Effector memory CD8-positive, alpha-beta T cell (primary cell): ENCODE measurements at places on chromosomes 2 and 18.

GRCh38 chr2:236397681-236398080, 133.5 kb upstream of the ASB18 start:
- H3K4me1 ChIP-seq = no peaks in the 10 kb centered on the region
- peaks cover 23% of the 10 kb centered on the region for H3K27me3 ChIP-seq
- no peak overlapping the region for H3K4me3 ChIP-seq

- no peaks in the 10 kb centered on the region for H3K36me3 ChIP-seq
- no peaks in the 10 kb centered on the region for H3K27me3 ChIP-seq
- no peaks in the 10 kb centered on the region for H3K4me1 ChIP-seq
- no peak overlapping the region for H3K4me3 ChIP-seq
- H3K27ac ChIP-seq = no peak overlapping the region
Observed at GRCh38 chr2:84158605-84159004, 300.5 kb downstream of the SUCLG1 start.

DNA sequence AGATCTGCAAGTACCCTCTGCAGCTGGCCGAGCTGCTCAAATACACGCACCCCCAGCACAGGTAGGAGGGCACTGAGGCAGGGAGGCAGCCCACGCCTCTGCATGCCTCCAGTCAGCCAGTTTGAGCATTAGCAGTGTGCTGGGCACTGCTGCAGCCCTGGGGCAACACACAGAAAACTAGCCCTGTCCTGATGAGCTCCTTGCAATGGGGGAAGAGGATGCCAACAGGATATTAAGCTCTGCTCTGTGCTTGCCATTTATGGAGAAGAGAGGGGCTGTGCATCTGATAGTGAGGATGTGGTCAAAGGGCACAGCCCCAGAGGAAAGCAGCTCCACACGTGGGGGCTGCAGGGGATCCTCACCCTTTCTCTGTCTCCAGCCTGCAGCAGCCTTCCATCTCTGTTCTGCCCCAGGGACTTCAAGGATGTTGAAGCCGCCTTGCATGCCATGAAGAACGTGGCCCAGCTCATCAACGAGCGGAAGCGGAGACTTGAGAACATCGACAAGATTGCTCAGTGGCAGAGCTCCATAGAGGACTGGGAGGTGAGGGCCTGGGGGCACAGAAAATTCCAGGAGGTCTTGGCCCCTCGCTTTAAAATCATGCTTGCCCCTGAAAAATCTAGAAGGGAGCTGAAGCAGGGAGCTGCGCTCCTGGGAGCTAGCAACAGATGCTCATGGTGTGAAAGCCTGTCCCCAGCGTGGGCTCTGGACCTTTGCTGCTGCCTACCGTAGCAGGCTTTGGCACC, 51.7 kb downstream of the FAM168B start:
- H3K27me3 ChIP-seq = no peaks in the 10 kb centered on the region
- peak overlapping the region; percentile 81 for H3K27ac ChIP-seq
- no peak for DNase-seq
- peak overlapping the region; percentile 93 for H3K4me3 ChIP-seq
- H3K4me1 ChIP-seq = peaks cover 26% of the 10 kb centered on the region

GRCh38 chr2:215293879-215294278, 18.0 kb upstream of the ATIC start:
- H3K27me3 ChIP-seq = peaks cover 15% of the 10 kb centered on the region
- no peak overlapping the region for H3K27ac ChIP-seq
- no peak for DNase-seq

GRCh38 chr2:23788100-23788499, 138.8 kb downstream of the ATAD2B start:
- peak overlapping the region; percentile 51 for H3K27ac ChIP-seq
- H3K4me1 ChIP-seq = peaks cover 20% of the 10 kb centered on the region
- H3K36me3 ChIP-seq = peaks cover 36% of the 10 kb centered on the region
- DNase-seq = no peak
- H3K27me3 ChIP-seq = no peaks in the 10 kb centered on the region
- no peak overlapping the region for H3K4me3 ChIP-seq

DNA sequence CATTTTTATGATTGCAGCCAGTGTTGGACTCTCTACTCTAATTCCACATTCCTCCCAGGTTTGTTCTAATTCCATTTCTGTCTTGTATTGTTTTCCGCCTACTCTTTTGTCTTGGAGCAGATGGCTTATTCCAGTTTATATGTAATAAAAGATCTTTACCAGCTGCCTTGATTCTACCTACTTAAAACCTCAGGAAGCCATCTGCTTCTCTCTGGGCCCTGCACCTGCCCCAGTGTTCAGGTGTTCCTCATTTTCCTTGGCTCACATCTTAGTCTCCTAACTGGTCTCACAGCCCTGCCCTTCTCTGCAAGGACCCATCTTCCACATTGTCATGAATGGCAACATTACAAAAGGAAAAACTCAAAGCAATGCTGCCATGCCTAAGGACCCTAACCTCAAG, 21.0 kb upstream of the IL37 start:
- no peaks in the 10 kb centered on the region for H3K27me3 ChIP-seq
- peaks cover 3% of the 10 kb centered on the region for H3K4me1 ChIP-seq
- peaks cover 2% of the 10 kb centered on the region for H3K36me3 ChIP-seq
- H3K4me3 ChIP-seq = no peak overlapping the region

- DNase-seq = no peak
- no peaks in the 10 kb centered on the region for H3K4me1 ChIP-seq
Observed at GRCh38 chr18:73688851-73689711, 458.6 kb downstream of the FBXO15 start.

- no peak for DNase-seq
- no peaks in the 10 kb centered on the region for H3K36me3 ChIP-seq
- no peak overlapping the region for H3K27ac ChIP-seq
- H3K4me3 ChIP-seq = no peak overlapping the region
- no peaks in the 10 kb centered on the region for H3K27me3 ChIP-seq
Observed at GRCh38 chr18:24954341-24954740, 397.6 kb downstream of the ZNF521 start.

- H3K4me1 ChIP-seq = no peaks in the 10 kb centered on the region
- H3K36me3 ChIP-seq = no peaks in the 10 kb centered on the region
- no peak overlapping the region for H3K27ac ChIP-seq
- DNase-seq = no peak
Observed at GRCh38 chr2:158305501-158305900, 151.1 kb downstream of the CCDC148 start.

DNA sequence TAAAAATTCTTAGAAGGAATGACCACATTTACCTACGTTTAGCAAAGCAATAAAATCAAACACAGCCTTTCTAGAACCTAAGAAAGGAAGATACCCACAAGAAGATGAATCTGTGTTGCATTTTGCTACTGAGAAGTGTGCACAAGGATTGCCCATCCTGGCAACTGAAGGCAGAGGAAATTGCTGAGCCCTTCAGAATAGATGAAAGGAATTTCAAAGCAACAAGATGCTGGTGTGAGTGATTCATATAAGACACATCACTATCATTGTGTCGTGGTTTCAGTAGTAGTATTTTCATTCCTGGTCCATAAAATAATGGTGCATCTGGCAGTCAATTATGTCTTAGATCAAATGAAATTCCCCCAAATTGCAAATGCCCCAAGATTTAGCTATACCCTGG, 48.4 kb upstream of the ANKRD44 start:
- DNase-seq = no peak
- no peak overlapping the region for H3K4me3 ChIP-seq
- no peaks in the 10 kb centered on the region for H3K27me3 ChIP-seq
- H3K4me1 ChIP-seq = peaks cover 6% of the 10 kb centered on the region
- no peaks in the 10 kb centered on the region for H3K36me3 ChIP-seq

- no peaks in the 10 kb centered on the region for H3K27me3 ChIP-seq
- H3K4me1 ChIP-seq = peaks cover 19% of the 10 kb centered on the region
- DNase-seq = no peak
- no peak overlapping the region for H3K4me3 ChIP-seq
- peaks cover 22% of the 10 kb centered on the region for H3K36me3 ChIP-seq
- H3K27ac ChIP-seq = peak overlapping the region; percentile 79
Observed at GRCh38 chr2:47058003-47058931, 96.8 kb downstream of the STPG4 start.

- H3K36me3 ChIP-seq = peaks cover 30% of the 10 kb centered on the region
- peaks cover 19% of the 10 kb centered on the region for H3K4me1 ChIP-seq
Observed at GRCh38 chr2:176096986-176097819, 2.4 kb upstream of the HOXD12 start.

GRCh38 chr2:216670266-216671080, 24.9 kb downstream of the IGFBP5 start:
- no peak overlapping the region for H3K4me3 ChIP-seq
- DNase-seq = no peak
- H3K27me3 ChIP-seq = peaks cover 76% of the 10 kb centered on the region
- peaks cover 2% of the 10 kb centered on the region for H3K36me3 ChIP-seq

DNA sequence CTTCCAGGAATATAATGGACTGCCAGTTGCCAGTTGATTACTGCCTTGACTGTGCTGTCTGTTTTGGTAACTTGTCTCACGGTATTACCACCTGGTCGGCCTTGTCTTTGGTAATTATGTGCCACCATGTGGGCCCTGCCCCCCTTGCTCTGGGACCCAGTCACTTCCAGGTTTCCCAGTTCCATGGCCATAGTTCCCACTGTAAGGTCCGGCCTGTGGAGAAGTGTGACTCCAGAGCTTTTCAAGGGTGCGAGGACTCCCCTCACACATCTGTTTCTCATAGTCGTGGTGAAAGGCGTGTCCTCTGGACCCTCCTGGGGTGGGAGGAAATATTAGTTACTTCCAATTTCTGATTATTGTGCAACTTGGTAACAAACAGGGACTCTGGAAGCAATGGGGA, 150.5 kb downstream of the SEPTIN10 start:
- no peak overlapping the region for H3K27ac ChIP-seq
- no peak overlapping the region for H3K4me3 ChIP-seq
- peaks cover 5% of the 10 kb centered on the region for H3K36me3 ChIP-seq

DNA sequence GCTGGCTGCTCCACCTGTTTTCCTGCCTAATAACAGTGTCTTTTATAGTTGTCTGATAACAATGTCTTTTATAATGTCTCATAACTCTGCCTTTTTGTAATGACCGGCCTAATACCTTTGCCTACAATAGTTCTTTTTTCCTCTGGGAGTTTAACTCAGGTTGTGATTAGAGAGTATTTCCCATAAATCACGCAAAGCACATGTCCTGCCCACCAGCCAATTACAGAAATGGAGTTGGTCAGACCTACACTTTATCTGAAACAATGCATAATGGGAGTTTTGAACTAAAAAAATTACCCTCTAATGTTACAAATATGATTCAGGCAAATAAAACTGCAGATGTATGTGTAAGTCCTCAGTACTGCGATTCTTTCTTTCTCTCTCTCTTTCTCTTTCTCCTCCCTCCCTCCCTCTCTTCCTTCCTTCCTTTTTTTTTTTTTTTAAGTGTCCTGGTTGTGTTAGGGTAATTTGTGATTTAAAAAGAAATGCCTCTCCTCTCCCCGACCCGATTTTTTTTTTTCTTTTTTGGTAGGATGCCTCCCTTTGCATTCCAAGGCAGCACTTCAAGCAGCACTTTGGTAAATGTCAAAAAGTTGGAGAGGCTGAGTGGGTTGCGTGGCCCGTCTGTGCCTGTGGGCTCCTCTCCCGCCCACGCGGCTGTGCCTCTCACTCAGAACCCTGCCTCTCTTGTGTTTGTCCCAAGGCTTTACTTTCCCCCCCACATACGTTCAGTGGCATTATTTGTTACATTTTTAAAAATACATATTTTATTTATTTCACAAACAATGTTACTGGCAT, 147.3 kb downstream of the AGAP1 start:
- peaks cover 7% of the 10 kb centered on the region for H3K36me3 ChIP-seq
- DNase-seq = no peak
- no peak overlapping the region for H3K27ac ChIP-seq
- H3K4me3 ChIP-seq = peak overlapping the region; percentile 68
- H3K27me3 ChIP-seq = peaks cover 11% of the 10 kb centered on the region

GRCh38 chr2:196291873-196292800, 120.8 kb upstream of the STK17B start:
- peaks cover 29% of the 10 kb centered on the region for H3K4me1 ChIP-seq
